Naive thymus-derived CD8-positive, alpha-beta T cell (primary cell): ENCODE measurements at places on chromosomes 11 and 22. TPM values are rescaled to one million over a fixed set of nuclear protein-coding genes. Genes with fewer than 3 reads are reported as not detected.
A peak's percentile ranks its signal among the peaks of the same experiment; 100 is the strongest.

- no peak overlapping the region for H3K27ac ChIP-seq
- no peak for DNase-seq
- H3K36me3 ChIP-seq = no peaks in the 10 kb centered on the region
- H3K27me3 ChIP-seq = no peaks in the 10 kb centered on the region
- no peak overlapping the region for H3K4me3 ChIP-seq
Measured at GRCh38 chr11:109726061-109726460, 304.1 kb downstream of the C11orf87 start.

- H3K4me3 ChIP-seq = no peak overlapping the region
- peaks cover 11% of the 10 kb centered on the region for H3K27me3 ChIP-seq
- H3K4me1 ChIP-seq = no peaks in the 10 kb centered on the region
- no peaks in the 10 kb centered on the region for H3K36me3 ChIP-seq
- H3K27ac ChIP-seq = peak overlapping the region; percentile 62
Measured at GRCh38 chr11:120021391-120021953, 116.4 kb downstream of the TRIM29 start.

Gene CST6
- total RNA-seq = not detected

Gene PNPLA3
- total RNA-seq = 0.60 TPM

- peak; percentile 79 for DNase-seq
- H3K27me3 ChIP-seq = no peaks in the 10 kb centered on the region
- peaks cover 10% of the 10 kb centered on the region for H3K36me3 ChIP-seq
- H3K4me3 ChIP-seq = peak overlapping the region; percentile 88
Measured at GRCh38 chr22:45318558-45319323, 9.0 kb downstream of the FAM118A start.
